ENCODE measurements at places on chromosomes 4 and X.

- no peak for DNase-seq
These were observed 7.6 kb downstream of the ACSL1 start for GRCh38 chr4:184818216-184818564.

DNA sequence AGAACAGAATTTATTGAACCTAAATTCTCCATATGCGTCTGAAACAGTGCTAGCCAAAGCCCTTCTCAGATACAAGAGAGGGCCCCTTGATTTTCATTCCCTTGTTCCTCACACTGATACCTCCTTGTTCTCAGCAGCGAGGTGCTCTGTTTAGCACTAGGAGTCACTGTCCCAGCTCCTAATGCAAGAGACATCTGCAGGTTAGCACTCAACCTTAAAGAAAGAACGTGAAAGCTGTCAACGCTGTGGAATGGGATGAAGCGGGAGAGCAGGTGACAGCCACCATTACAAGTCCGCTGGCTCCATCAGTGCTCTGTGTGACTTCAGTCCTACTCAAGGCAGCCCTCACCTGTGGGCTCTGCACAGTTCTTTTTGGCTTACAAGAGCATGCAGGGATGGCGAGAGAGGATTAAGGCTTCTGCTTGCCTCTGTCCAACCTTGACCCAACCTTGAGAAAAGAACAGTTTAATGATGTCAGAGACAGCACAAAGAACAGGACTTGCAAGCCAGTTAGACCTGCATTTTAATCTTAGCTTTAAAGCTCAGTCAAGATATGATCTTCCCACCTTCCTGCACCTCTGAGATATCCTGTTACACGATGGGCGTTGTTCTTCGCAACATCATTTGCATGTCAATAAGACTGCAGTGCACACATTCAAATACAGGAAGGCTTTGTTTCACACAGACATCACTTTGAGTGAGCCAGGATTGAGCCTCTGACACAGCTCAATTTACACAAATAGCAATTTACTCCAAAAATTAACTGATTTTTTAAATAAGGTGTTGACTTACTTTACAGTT, 95.1 kb downstream of the ARSF start:
- no peak for DNase-seq

DNA sequence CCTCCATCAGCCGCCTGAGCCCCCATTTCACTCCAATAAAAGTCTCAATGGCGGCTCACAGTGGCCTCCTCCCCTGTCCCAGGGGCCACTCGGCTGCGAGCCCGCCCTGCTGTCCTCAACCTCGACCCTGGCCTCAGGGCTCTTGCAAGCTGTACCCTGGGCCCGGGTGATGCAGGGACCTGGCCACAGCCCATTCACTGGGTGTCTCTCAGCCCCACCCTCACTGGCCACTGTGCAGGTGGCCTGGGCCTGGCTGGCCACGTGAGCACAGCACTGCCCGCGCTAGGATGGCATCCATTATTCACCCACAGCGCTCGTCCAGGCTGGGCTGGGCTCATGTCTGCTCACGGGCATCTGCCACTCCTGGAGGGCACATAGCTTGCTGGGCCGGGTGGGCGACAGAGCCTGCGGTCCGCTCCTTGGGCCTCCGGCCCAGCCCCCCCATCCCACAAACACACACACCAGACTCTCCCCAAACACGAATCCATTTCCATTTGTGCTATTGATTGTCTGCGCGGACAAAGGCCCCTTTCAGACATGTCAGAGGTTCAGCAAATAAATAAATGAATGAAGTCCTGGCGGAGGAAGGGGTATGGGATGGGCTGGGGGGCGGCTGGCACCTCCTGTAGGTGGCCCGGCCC, 16.5 kb upstream of the FGFR3 start:
- no peak for DNase-seq

DNA sequence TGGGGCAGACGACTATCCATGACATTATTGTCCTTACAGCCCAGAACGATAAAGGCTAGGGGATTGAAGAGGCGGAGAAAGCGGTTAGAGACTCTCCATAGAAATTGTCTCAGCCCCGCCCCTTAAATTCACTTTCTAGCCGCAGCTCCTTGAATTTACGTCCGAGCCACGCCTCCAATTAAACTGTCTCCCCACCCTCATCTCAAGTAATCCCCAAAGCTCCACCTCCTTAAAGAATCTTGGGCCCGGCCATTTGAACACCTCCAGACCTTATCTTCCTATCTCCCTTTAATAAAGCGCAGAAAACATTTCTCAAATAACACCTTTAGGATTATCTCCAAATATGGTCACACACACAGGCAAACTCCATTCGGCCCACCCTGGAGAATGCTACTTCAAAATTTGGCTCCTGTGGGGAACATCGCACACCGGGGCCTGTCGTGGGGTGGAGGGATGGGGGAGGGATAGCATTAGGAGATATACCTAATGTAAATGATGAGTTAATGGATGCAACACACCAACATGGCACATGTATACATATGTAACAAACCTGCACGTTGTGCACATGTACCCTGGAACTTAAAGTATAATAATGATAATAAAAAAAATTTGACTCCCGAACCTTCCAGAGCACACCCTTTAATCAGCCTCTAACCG, 7.2 kb upstream of the MAGIX start:
- no peak for DNase-seq

GRCh38 chr4:85591406-85592098, 116.6 kb downstream of the ARHGAP24 start:
- DNase-seq = no peak

DNA sequence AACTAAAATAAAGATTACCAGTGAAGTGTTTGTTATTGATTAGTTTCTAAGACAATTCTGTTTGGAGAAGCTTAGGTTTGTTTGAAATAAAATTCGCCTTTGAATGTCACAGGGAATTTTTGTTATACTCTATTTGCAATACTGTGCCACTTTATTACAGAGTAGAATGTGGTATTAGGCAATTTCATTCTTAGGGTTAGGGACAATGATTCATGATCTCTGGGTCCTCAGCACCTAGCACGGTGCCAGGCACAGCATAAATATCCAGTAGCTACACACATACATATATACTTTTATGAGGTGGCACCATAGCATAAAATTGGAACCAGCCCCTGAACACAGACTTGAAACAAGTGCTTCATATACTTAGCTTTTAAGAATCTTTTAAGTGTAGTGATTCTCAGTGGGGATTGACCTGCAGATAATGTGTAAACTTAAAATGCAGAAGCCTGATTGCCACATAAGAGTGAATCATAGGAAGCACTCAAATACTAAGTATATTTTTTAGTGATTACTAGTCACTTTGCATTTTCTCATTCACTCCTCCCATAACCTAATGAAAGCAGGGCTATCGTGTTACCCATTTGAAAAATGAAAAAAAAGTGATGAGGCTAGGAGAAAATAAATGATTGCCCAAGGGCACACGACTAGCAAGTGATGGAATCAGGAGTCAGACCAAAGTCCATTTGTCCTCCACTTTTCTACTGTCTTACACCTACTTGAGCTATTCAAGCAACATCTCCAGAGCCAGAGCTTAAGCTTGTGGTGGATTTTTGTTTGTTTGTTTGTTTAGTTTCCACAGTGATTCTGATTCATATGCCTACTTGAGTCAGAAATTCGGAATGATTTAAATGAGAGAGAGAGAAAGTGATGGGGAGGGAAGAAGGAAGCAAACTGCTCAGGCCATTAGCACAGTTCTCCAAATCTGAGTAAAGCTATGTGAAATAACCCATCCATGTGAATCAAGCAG, 366.0 kb upstream of the FGF13 start:
- no peak for DNase-seq

GRCh38 chr4:7025040-7025602, 18.1 kb upstream of the TADA2B start:
- no peak for DNase-seq

- DNase-seq = no peak
These were observed 415.7 kb upstream of the BOD1L1 start for GRCh38 chr4:14043203-14043602.

GRCh38 chrX:39582091-39582490, 515.7 kb downstream of the BCOR start:
- no peak for DNase-seq

GRCh38 chr4:70948665-70949260, 44.7 kb upstream of the DCK start:
- no peak for DNase-seq
